Muscle of back (tissue), 13 donors: ENCODE measurements at places on chromosomes 13 and 19. TPM values are rescaled to one million over a fixed set of nuclear protein-coding genes. Genes with fewer than 3 reads are reported as not detected.

LGI4 gene
- polyA plus RNA-seq, result 10.3 TPM

AP1M1 gene
- polyA plus RNA-seq, result 49.9 TPM

ZNF382 gene
- 7.2 TPM for polyA plus RNA-seq

FAM124A gene
- polyA plus RNA-seq, result 1.6 TPM

SMIM44 gene
- polyA plus RNA-seq, result not detected

NPAS1 gene
- 2.7 TPM for polyA plus RNA-seq

KIR3DL1 gene
- not detected for polyA plus RNA-seq

BEST2 gene
- not detected for polyA plus RNA-seq
